GF-D8 (cell line): ENCODE measurements at places on chromosomes 1 and 21.

GRCh38 chr1:14539953-14540563 is 58.4 kb upstream of the KAZN start:
- DNase-seq: peak; percentile 12

- DNase-seq: peak; percentile 14
Measured at GRCh38 chr1:21255284-21255942, 34.9 kb downstream of the ECE1 start.

GRCh38 chr1:178578541-178578940 is 65.6 kb downstream of the TEX35 start:
- no peak for DNase-seq

DNA sequence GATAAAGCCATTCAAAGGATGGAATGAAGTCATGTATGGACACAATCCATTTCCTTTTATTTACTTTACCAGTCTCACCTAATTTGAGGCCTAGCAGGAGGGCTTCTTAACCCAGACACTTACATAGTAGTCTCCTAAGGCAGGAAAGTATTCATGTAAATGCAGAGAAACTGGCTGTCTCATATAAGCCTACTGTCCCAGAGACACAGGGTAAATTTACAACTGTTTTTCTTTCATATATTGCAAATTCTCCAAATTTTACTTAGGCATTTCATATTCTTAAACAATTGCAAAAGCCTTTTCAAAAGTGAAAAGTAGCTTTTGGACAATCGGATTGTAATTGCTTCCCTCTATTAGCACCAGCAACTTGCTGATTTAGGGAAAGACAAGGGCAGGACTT is 29.9 kb downstream of the SPAG17 start:
- DNase-seq: no peak

GRCh38 chr21:34054259-34054658 is 19.1 kb upstream of the MRPS6 start:
- no peak for DNase-seq

GRCh38 chr1:29706936-29707335 is 470.6 kb downstream of the PTPRU start:
- no peak for DNase-seq

- DNase-seq: no peak
Measured at GRCh38 chr1:115052454-115053083, 22.9 kb downstream of the TSHB start.

DNA sequence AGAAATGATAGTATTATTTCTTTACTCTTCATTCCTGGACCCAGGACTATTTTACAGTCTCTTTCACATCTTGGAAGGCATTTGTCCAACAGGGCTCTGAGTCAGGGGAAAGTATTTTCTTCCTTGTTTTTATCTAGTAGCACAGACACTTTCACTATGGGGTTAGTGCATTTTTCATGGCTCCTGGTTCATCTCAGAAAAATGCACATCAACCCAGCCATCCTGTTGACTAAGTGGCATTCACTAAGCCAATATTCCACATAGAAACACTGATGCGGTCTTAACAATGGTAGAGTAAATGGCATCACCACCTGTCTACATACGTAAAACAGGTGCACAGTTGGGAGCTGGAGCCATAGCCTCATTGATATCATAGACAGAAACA is 87.4 kb upstream of the C1orf21 start:
- no peak for DNase-seq

DNA sequence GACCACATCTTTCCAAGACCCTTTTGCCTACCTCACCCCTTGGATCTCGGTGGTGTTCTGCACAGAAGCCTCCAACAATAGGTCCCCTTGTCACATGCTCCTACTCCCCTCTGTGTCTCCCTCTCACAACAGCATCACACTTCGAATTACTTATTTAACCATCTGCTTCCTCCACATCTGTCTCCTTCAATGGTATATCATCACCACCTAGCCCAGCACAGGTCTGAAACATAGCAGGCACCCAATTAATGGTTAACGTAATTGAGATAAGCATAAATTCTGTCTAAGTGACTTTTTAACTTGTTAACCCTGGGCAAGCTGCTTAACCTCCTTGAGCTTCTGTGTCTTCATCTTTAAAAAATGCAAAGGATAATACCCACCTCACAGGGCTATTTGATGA is 100.3 kb upstream of the BARHL2 start:
- no peak for DNase-seq

DNA sequence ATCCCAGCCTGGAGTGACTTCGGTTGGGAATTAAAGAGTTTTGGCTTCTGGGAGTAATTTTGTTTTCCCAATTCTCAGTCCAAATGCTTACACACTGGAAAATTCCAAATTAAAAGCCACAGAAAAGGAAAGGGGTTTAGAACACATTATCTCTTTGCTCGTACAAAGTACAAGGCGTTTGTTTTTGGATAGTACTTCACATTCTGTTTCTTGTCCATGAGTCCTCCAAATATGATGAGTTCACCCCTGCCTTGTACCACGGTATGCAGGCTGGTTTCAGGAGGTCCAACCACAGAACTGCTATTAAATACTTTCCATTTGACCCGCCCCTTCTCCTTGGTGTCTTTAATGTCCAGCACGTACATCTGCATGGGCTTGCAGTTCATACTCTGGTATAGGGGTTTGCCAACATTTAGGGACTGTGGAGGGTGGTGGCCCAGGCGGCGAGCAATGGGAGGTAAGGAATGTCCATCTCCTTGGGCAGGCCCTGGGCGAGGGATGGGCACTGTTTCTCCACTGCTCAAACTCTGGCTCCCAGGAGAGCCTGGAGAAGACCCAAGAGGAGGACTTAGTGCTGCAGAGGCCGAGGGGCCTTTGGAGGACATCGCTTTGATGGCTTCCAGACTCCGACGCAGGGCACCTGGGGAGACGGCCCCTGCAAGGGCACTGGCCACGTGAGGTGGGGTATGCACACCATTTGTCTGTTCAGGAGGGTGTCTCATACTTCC is 13.7 kb upstream of the CPLANE2 start:
- no peak for DNase-seq

DNA sequence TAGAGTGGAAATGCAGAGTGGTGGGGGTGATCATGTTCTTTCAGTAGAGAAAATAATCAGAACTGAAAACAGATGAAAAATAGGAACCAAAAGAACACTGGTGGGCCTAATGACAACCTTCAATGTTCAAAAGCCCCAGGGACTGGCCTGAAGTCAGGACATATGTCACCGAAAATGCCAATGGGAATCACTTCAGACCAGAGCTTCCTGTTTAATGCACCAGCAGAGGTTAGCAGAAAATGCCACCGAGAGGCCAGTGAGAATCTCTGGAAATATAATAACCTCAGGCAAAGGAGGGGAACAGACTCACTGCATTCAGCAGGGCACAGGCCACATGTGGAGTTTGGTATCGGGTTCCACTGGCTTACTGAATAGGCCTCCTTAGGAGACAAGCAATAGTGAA is 15.9 kb upstream of the CD58 start:
- DNase-seq: no peak

DNA sequence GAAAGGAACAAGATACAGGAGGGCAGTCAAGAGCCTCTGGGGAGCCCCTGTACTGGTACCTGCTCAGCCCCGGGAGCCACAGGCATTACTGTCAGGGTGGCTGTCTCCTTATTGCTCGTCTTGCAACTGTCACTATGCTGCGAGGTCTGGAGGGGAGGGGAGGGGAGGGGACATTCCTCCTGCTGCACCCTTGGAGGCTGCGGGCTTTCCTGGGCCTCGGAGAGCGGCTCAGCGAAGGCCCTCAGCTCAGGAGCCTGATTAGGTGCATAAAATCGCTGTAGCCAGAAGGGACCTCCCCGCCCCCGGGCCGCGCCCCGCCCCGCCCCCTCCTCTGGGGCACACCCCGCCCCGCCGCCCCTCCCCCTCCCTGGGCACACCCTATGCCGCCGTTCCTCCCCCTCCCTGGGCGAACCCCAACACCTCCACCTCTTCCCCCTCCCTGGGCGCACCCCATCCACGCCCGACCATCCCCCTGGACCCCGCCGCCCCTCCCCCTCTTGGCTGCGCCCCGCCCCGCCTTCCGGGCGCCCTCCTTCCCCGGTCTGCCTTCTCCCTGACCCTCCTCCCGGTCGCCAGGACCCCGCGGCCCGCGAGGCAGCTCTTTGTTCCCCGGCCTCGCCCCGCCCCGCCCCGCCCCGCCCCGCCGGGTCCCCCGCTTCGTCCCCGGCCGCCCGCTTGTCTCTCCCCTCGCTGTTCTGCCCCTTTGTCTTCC is 35.5 kb downstream of the CACHD1 start:
- no peak for DNase-seq
